ENCODE measurements at places on chromosomes 5 and 9.

- no peak for DNase-seq
Measured at GRCh38 chr9:138050472-138051330, 173.1 kb downstream of the CACNA1B start.

DNA sequence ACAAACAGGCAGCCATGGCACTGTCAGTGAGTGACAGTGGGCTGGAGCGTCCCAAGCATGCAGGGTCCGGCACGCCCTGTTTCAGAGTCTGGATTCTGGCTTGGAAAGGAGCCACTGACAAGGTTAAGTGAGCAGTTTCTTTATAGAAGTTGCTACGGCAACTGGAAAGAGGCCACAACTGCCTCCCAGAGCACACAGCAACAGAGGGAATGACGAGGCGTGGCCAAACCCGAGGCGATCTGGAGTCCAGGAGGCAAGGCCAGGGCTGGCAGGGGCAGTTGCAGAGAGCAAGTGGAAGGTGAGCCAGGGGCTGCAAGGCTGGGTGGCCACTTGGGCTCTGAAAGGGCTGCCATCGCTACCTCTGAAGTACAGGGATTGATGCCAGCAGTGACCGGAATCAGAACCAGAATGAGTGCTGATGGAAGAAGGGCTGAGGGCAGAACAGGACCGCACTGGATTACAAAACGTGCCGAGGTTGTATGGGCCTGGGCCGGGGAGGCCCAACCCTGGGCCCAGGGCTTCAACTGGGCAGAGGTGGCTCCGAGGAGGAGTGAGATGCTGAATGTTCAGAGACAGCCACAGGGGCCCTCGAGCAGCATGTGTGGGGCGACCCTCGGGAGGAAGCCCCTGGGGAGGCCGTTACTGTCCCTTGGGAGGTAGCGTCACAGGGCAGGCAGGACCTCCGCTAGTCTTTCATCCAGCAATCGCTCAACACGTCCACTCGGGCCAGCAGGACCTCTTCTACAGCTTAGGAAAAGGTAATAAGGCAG, 4.6 kb downstream of the MRPL41 start:
- DNase-seq, result no peak

- DNase-seq, result no peak
Measured at GRCh38 chr9:109604131-109604530, 106.0 kb upstream of the PTPN3 start.

DNA sequence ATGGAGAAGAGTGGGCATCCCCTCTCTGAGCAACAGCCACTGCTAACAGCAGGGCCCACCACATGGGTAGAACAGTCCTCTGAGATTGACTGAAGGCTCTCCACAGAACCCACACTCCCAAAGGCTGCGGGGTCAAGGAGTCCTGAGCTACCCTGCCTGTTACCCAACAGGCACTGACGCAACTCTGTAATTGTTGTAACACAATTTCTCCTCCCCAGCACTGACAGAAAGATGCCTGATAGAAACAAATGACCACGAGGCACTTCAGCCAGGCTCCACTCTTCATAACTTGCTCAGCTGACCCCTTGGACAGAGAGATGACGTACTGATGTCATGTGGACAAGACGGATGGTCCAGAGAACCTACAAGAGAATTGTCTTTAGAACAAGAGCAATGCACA, 220.7 kb downstream of the SPOCK1 start:
- DNase-seq, result no peak

DNA sequence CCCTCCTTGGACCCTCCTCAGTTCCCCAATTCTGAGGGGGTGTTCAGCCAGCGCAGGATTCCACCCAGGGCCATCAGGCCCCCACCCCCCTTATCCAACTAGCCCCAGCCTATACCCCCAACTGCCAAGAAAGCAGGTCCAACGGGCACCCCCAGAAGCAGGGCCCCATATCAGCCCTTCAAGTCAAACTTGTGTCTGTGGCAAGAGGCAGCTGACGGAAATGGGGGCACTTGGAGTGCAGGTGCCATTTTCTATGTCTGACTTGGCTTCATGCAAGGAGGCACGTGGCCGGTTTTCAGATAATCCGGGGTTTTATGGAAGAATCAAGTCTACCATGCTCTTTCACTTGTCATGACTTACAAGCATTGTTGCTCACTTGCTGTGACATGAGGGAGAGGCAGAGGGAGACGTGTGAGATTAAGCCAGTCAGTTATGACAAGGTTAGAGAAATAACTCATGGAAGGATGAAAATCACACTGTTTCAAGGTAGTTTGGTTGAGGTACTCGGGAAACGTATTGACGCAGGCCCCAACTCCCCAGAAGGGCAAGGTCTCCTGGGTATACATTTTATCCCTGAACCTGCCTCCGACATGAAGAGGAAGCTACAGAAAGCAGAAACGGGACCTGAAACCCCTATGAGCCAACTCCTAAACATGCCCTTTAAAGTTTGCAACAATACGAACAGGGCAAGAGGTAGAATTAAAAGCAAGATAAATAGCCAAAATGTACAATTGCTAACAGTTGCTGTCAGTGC, 26.5 kb upstream of the CLPTM1L start:
- no peak for DNase-seq

DNA sequence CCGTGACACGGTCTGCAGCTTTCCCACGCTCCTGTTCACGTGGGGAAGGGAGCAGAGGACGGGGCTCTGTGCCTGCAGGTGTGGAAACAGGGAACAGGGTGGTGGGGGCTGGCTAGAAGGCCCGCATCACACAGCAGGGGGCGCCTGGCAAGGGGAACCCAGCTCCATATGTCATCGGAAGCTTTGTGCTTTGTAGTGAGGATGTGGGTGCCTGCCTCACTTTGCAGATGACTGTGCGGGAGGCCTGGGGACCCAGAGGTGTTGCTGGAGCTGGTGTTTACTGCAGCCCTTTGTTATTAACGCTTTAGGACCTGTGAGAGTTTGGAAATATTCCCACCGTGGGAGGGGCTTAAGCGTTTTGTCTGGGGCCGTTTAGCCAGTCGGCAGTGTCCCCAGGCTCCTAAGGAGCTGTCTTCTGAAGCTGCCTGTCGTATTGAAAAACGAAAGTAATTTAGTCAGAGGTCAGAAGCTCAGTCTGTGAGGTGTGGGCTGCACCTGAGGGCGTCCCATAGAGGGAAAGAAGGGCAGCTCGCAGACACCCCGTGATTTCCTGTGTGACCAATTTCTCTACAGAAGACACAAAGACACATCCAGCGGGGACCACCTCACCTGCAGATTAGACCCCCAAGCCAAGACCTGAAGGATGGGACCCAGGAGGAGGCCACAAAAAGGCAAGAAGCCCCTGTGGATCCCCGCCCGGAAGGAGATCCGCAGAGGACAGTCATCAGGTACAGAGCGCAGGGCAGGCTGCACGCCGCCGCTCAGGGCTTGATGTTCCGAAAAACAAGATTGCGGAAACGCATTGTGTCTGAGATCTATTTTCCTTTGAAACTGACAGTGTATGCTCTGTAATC, 9.1 kb downstream of the MAN1B1 start:
- no peak for DNase-seq

DNA sequence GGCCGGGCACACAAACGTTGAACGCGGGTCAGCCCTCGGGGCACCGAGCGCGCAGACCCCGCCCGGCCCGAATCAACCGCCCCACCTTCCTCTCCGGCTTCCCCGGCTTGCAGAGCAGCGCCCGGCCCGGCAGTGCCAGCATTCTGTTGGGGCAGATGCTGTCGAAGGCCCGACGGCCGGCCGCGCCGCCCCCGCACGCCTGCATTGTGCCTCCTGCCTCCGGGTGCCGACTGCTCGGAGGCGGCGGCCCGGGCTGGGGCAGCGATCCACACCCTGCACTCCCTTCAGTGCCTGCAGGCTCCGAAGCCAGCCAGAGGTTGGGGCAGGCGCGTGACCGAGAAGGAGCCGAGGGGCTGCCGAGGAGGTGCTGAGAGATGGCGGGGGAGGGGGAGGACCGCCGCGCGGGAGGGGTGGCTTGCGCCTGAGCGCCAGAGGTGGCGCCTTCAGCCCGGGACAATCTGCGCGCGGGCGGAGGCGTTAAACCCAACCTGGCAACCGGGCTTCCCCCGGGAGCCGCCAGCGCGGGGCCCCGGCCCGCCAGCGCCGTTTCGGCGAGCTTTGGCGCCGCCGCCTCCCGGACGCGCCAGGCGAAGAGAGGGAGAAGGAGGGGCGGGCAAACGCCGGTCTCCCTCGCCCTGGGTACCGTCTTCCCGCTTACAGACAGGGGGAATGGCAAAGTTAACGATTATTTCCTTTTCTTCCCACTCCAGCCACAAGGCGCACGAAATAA, at the start of gene MCIDAS:
MCIDAS (minus strand) TSS at position 382 of the 730 bp plus-strand sequence; CDS start at position 205, 177 bp downstream.
- no peak for DNase-seq

DNA sequence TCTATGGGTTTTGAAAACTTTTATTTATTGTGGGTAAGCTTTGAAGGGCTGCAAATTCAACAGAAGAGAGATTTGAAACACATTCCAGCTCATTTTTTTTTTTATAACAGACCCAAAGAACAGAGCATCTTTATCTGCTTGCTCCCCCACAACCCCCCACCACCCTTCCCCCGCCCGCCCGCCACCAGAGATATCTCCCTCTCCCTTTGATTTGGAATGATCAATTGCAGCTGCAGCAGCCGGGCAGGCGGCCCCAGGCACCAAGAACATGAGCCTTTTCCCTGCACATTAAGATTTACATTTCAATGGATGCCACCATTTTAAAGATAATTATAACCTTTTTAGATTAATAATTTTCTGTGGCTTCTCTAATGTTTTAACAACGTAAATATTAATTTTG, 510.9 kb downstream of the ZNF608 start:
- DNase-seq, result no peak

DNA sequence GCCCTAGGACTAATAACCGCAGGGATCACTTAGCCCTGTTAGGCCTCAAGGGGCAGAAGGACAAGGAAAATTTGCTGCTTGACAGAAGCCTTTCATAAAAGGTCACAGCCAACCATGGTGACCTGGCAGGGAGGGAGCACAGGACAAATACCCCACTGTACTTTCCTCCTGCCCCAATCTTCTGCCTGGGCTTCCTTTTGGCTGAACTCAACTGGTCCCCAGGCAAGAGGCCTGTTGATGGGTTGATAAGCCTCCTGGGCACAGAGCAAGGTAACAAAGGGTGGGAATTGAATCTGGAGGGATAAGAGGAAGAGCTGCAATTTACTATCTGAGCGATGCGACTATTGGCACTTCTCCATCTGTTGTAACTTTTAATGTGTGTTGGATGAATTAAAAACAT, 392.9 kb downstream of the RASEF start:
- no peak for DNase-seq

GRCh38 chr9:655875-656274, 185.6 kb upstream of the DMRT1 start:
- DNase-seq, result no peak

- no peak for DNase-seq
Measured at GRCh38 chr9:127197186-127197860, 67.3 kb upstream of the GARNL3 start.

DNA sequence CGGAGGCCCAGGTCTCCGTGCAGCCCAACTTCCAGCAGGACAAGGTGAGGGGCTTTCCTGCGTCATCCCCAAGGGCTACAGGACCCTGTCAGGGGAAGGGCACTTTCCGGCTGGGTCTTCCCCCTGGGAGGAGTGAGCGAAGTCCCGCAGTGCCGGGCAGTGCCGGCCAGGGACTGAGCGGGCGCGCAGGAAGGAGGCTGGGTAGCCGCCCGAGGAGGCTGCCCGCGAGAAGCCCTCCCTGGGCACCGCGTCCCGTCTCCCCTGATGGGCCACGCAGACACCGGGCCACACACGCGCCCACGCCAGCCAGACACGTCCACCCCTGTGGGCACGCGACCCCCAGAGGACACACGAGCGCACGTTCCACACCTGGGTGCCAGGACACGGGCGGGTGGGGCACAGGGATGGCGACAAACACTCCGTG, 357 bp downstream of the PTGDS start:
- DNase-seq, result no peak

DNA sequence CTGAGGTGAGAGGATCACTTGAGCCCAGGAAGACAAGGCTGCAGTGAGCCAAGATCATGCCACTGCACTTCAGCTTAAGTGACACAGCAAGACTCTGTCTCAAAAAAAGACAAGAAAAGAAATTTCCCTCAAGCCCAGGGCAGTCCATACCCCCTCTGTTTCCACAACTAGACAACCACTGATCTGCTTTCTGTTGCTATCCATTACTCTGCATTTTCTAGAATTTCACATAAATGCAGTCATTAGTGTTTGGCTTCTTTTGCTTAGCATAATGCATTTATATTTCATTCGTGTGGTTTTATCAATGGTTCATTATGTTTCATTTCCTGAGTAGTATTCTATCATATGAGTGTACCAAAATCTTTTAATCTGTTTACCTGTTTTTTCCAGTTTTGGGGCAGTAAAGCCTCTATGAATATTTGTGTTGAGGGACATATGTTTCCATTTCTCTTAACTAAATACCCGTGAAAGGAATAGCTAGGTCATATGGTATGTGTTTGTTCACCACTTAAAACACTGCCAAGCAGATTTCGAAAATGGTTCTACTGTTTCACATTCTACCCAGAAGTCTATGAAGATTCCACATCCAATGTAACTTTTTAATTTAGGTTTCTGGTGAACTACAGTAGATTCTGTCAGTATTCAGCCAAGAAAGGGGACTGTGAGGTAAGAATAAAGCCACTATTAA, 271.8 kb downstream of the ZNF608 start:
- DNase-seq, result no peak

- DNase-seq, result no peak
Measured at GRCh38 chr5:139389701-139390638, at the start of gene MZB1. MZB1 (minus strand) TSS chr5:139389913; CDS start chr5:139389856, 57 bp downstream.

GRCh38 chr9:69454321-69454720, 129.3 kb downstream of the ENTREP1 start:
- DNase-seq, result no peak

DNA sequence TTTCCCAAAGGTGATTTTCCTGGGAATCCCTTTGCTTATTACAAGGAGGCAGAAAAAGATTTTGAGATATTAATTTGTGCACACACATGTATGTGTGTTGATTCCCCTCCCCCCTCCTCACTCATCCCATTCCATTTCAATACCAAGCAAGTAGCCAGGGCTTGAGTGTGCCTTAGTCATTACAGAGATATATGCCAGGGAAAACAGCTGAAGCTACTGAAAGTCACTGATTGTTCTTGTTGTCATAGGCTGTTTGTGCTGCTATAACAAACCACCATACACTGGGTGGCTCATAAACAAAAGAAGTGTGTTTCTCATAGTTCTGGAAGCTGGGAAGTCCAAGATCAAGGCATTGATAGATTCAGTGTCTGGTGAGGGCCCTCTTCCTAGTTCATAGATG, 158.6 kb downstream of the BAAT start:
- DNase-seq, result no peak

DNA sequence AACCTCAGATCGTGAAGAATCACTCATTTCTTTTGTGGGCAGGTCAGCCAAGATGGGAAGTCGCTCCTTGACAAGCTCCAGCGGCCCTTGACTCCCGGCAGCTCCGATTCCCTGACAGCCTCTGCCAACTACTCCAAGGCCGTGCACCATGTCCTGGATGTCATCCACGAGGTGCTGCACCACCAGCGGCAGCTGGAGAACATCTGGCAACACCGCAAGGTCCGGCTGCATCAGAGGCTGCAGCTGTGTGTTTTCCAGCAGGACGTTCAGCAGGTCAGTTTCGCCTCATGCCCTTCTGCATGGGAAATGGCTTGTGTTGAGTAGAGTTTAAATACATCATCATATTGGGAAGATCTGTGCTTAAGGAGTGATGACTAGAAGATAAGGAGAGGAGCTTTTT, 173.3 kb downstream of the TRIO start:
- no peak for DNase-seq

Data from ascending aorta (tissue), 2 donors.